Activated CD4-positive, CD25-positive, alpha-beta regulatory T cell treated with anti-CD3 and anti-CD28 coated beads, Interleukin-2, amount 50 U/mL, for 16 hours (primary cell): ENCODE measurements at places on chromosomes 12 and 14.

DNA sequence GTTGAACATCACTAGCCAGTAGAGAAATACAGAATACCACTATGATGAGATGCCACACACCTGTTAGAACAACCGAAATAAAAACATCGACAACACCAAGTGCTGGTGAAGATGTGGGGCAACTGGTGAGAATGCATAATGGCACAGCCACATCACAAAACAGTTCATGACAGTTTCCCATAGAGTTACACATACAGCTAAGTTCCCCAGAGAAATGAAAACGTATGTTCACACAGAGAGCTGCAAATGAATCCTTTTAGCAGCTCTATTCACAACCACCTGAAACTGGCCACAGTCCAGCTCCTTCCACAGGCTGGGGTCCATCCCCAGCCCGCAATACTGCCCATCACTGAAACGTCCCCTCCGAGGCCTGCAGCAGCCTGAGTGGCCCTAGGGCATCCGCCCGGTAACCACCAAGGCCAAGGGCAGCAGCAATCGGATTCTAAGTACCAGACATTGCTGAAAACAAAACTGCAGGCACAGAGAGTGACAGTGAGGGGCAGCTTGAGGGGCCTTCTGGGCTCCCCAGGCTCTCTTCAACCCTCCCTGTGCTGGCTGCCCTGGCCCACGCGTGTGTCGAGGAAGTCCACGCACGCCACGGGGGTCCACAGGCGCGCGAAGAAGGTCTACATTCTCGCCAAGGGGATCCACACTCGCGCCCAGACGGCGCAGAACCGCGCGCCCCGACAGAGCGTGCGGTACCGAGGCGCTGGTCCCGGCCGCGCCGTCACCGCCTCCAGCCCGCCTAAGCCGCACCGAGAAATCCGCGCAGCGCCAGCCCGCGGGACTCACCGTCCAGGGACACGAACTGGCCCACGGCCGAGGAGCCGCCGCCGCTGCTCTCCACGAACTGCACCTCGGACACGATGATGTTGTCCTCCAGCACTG lies 903 bp downstream of the BRF1 start:
- DNase-seq = no peak

- DNase-seq = no peak
Observed at GRCh38 chr12:66692986-66693385, 14.1 kb upstream of the GRIP1 start.

DNA sequence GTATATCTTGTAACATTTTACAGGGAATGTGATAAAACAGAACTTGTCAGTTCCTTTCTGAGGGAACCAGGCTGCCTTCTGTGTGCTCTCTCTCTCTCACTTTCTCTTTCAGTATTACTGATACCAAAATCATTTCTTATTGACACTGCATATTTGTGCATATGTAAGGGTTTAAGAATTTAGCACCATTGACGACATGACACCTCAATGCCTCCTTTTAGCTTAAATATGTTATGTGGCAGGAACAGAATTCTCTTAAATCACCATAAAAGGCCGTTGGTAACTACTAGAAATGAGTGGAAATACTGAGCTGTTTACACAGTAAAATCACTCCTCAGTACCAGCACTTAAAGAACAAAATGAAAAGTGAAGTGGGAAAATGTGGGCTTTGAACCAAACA lies 457.7 kb upstream of the SYT1 start:
- DNase-seq = no peak

DNA sequence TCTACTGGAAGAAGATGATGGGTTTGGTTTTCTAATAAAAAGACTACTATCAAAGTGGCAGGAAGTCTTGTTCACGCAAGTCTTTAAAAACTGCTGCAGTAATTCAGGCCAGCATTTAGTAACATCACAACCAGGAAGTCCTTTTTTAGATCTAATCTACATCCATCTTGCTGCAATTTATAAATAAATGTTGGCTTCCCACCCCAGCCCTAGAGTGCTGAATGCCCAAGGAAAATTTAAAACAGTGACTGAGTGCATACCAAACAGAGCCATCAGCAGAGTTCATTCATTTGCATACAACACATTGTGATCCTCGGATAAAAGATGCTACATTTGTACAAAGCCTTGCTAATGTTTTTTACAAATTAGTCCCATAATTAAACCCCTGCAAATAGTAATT lies 72.1 kb downstream of the PHLDA1 start:
- DNase-seq = no peak

DNA sequence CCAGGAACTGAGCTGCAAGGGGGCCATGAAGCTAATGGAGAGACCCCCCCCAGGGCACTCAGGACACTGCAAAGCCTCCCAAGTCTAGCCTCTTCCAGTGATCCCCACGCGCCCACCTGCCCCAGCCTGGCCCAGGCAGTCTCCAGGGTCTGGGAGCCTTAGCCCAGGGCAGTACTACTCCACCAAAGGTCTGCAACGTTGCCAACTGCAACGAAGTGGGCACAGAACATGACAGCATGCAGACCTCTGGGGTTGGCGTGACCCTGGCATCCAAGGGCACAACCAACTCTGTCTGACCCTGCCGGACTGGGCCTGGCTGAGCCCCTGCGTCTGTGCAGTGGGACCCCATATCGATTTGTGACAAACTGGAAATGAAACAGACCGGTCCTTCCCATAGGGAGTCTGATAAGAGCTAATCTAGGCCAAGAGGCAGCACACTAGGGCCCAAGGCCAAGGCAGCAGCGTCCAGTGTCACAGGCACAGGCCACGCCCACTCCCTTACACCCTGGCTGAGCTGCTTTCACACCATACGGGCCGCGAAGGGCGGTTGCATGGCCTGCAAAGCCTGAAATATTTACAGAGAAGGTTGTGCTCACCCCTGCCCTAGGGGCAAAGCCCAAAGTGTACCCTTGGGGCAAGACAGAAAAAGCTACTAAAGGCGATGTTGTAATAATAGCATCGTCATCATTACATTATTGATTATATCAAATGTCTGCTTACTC lies 76.7 kb downstream of the NCOR2 start:
- no peak for DNase-seq

- DNase-seq = no peak
Observed at GRCh38 chr12:60872850-60873713, 1277.3 kb downstream of the SLC16A7 start.

- peak; percentile 13 for DNase-seq
Observed at GRCh38 chr12:103901518-103902173, 28.6 kb upstream of the HSP90B1 start.

GRCh38 chr12:67659292-67659691 lies 10.7 kb downstream of the DYRK2 start:
- DNase-seq = no peak

DNA sequence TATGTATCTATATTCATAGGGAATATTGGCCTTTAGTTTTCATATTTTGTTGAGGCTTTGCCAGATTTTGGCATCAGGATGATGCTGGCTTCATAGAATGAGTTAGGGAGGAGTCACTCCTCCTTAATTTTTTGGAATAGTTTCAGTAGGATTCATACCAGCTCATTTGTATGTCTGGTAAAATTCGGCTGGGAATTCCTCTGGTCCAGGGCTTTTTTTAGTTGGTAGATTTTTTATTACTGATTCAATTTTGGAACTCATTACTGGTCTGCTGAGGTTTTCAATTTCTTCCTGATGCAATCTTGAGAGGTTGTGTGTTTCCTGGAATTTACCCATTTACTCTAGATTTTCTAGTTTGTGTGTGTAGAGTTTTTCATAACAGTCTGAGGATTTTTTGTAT lies 175.2 kb downstream of the EPS8 start:
- no peak for DNase-seq

GRCh38 chr12:115233891-115234543 lies 550.0 kb upstream of the TBX3 start:
- DNase-seq = no peak

DNA sequence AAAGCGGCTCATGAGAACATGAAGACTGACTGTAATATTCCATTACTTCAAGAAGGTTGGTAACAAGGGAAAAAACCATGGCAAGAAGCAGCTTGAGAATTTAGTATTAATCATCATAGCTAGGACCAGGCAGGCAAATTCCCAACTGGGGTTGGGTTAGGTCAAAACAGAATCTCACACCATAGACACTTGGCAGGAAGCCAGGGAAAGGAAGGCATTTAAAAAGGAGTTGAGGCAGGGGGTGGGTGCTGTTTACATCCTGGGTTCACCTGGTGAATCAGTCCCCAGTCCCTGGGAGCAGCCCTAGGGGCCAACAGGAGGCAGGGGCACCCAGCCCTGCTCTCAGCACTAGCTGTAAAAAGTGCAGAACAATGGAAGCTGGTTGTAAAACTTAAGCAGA lies 108.6 kb downstream of the EGLN3 start:
- DNase-seq = no peak

GRCh38 chr12:104958805-104959334 lies 780 bp upstream of the SLC41A2 start:
- no peak for DNase-seq

DNA sequence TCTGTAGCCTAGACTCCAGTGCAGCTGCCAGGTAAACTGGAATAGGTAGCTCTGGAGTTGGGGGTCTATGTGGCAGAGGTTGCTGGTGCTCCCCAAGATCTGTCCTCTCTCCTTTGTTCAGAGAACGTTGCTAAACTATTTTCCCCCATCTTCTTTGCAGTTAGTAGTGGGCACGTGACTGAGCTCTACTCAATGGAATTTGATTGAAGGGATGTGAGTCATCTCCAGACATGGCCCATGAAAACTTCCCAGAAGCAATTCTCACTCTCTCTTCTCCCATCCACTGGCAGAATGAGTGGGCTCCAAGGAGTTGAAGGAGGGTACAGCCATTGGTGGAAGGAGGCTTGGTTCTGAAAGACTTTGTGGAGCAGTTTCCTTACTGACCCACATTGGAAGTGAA lies 44.0 kb downstream of the PAH start:
- no peak for DNase-seq

GRCh38 chr14:21526672-21527317 lies 649 bp upstream of the SALL2 start:
- DNase-seq = no peak

DNA sequence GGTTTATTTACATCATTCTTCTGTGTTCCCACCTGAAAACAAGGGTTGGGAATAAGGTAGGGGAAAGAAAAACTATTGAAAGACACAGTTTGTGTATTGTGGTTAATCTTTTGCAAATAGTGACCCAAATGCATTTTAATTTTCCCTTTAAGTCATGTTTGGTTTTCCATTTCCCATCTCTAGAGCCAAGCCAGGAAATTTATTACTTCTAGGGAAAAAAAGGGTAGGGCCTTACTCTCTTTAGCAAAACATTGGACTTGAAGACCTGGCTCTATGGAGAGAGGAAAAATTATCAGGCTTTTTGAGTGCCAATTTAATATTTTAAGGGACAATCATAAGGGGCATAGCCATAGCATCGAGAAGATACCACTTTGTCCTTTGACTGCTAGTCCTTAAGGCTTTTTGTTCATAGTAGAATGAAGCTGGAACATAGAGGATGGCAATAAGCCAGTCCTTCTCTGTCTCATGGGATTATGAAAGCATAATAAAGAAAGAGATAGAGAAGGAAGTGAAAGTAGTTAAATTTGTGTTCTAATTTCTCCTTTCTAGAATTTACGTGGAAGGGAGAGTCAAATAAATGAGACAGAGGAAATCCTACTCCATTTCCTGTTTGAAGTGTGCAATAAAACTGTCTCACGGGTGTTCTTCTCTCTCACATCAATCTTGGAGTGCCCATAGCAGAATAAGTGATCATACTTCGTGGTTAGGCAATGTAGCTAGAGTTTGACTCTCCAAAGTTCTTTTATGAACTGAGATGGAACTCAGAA lies 50.9 kb upstream of the PPFIA2 start:
- no peak for DNase-seq

GRCh38 chr14:102256716-102257115 lies 48.2 kb downstream of the MOK start:
- no peak for DNase-seq

DNA sequence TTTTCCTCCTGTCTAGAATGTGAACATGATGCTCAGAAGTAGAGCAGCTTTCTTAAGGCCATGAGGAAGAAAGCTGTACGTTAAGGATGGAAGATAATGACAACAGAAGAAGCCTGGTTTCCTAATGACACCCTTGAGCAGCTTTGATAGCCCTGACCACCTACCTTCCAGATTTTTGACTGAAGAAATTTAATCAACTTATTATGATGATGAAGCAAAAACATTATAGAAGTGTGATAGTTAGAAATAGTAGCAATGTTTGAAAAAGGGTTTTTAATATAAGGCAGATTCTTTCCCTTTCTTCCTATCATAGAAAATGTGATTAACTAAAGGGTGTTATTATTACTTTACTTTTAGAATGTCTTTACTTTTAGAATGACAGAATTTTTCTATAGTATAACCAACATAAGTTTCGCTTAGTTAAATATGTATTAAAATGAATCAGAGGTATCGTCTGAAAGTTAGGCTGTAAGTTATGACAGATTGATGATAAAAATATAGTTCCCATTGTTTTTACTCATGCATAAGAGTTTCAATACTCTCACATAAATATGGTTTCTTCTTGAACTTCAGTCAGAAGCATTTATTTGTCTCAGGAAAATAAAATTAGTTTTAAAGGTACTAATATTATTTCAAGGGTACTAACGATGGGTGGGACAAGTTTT lies 50.1 kb upstream of the PPFIA2 start:
- no peak for DNase-seq

DNA sequence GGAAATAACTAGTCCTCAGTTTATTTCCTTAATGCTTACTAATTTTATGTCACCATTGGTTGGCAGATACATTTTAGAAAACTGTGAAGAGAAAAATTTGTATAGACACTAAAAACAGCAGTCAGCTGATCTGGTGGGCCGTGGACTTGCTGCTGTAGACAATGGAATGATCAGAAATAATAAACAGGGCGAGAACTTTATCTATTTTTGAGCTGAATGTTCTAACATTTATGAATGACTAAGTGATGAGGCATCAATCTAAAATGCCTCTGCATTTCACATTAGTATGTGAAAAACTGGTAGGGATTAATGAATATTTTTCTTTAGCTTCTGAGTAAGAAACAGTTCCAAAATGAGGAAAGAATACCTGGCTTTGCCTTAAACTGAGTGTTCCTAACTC lies 24.8 kb upstream of the PKP2 start:
- DNase-seq = no peak

- DNase-seq = no peak
Observed at GRCh38 chr12:16297521-16297920, 20.0 kb upstream of the SLC15A5 start.

GRCh38 chr14:26959972-26960660 lies 362.3 kb upstream of the NOVA1 start:
- no peak for DNase-seq

DNA sequence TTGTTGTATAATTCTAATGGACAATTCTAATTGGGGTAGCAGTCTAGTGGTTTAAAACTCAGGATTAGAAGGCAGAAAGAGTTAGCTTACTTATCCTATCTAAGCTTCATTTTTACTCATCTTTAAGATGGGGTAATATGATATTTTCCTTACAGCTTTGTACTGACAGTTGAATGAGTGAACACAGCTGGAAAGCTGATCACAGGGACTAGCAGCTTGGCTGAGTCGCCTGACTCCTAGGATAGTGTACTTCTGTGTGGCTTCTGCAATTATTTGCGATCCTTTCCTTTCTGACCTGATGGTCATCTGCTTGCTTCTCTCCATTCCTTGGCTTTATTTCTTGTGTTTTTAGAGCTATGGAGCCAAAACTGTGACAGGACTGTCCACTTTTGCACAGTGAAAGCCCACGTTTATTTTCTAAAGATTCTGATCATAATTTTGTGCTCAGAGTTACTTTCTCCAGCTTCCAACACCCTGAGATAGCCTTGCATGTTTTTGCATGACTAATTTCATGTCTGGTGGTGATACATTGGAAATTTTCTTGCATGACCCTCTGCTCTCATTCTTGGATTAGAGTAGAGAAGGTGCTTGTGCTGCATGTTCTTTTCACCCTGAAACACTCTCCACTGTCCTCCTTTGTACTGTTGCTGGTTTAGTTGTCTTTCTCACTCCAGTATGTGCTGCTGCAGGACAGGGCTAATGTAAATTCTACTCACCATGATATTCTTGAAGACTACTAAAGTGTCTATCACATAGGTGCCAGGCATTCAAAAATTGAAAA lies 377.0 kb upstream of the ATP2B1 start:
- DNase-seq = no peak
